OCI-M1 (cell line): ENCODE measurements at places on chromosomes 2 and 18.

- no peak for DNase-seq
Measured at GRCh38 chr18:51943281-51943680, 396.7 kb upstream of the DCC start.

DNA sequence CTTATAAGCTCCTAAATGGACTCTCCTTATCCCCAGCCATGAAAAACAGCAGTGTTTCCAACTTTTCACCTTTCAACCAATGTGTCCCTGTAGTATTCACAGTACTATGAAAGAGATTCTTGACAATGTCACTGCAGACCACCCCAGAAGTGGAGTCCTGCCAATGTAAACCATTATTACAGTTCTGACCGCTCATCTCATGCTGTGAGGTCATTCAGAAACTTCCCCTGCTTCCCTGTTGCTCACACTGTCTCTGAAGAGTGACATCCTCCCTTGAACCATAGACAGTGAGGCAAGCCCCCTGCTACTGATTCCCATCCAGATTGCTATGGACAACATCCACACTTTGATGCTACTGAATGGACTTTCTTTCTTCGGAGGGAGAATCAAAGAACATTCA is 1523.7 kb upstream of the ACVR2A start:
- peak; percentile 43 for DNase-seq

DNA sequence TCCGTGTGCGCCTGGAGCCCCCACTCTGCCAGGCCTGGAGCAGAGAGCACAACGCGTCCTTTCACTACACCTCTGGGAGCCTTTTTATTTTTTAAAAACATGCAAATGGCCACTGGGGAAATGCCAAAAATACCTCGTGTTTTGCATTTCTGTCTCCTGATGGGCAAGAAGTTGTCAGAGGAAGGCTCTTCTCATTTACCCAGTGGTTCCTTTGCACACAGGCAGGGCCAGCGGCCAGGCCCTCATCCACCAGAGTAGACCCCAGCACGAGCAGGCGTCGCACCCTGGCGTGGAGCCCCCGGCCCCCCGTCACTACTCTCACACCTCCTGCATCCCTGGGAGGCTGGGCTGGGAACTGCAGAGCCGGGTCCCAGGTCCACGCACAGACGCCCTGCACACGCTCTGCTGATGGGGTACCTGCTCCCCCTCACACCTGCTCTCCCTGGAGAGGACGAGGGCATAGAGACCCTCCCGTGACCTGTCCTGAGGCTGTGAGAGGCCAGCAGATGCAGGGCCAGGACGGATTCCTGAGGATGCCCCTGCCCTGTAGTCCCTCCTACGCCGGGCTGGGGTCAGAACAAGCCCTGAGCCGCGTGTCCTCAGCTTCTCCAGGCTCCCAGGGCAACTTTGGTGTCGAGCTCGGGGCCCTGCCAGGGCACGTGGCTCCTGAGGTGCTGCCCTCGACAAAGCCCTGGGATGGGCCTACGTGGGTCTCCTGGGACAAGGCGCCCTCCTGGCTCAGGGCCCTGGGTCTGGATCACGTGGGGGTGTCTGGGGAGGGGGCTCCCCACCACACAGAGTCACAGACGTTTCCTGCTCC is 65.0 kb downstream of the NFATC1 start:
- DNase-seq, result no peak

DNA sequence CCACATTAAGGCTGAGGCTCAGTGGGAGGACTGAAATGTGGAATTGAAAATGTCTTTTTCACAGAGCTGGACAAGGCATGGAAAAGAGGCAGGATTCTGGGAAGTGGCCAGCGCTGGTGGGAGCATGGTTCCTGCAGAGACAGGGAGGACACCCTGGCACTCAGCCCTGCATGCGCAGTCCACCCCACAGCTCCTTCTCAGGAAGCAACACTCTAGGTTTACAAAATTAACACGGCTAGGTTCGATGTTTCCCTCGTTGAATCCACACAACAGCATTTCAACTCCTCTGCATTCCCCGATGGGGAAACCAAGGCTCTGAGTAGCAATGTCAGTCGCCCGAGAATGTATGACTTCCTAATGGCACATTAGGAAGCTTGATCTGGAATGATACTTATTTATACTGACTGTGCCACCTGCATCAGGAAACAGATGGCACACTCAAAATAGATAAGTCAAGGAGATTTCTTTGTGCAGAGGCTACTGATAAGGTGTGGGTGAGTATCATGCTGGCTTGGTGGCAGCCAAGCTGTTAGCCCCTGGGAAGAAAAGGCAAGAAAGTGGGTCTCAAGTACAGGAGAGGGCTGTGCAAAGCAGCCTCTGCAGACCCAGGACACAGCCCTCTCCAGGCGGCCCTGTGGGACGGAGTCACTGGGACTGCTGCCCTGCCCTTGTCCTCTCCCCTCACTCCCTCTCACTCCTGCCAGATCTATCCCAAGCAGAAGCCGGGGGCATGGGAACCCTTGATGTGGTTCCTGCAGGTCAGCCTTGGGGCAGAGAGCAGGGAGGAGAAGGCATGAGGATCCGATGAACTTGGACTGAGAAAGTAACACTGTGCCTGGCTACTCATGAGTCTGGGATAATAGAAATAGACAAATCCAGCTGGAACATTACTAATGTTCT is 158.4 kb upstream of the FHL2 start:
- no peak for DNase-seq

- no peak for DNase-seq
Measured at GRCh38 chr18:4357579-4357978, 97.5 kb downstream of the DLGAP1 start.

DNA sequence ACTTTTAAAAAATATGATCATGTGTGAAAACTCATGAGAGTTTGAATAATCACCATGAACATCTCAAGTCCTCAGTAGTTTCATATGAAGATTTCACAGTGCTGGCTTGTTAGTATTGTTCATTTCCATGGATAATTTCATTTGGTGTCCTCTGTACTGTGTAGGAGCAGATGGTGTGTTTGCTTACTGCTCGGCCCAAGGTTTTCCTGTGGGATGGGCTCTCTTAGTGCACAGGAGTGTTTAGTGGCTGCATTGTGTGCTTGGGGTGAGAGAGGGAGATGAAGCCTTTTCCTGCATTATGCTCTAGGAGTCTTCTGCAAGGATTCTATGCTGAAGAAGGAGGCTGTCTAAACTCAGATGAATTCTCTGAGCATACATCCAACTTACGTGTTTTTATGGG is 270.6 kb downstream of the SOCS6 start:
- DNase-seq, result no peak

DNA sequence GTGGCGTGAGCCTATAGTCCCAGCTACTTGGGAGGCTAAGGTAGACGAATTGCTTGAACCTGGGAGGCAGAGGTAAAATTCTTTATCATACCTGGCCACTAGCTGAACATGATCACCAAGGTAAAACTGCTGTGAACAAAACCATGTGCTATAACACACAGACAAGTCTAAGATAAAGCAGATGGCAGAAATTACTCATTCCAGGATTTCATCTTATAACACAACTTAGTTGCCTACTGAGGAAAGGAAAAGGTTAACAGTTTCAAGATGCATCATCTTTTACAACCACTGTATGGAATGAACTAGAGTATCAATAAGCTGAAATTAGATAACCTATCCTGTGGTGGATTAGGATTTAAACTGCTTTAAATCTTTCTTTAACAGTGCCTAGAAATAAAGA is 8.3 kb downstream of the ARL5A start:
- no peak for DNase-seq

DNA sequence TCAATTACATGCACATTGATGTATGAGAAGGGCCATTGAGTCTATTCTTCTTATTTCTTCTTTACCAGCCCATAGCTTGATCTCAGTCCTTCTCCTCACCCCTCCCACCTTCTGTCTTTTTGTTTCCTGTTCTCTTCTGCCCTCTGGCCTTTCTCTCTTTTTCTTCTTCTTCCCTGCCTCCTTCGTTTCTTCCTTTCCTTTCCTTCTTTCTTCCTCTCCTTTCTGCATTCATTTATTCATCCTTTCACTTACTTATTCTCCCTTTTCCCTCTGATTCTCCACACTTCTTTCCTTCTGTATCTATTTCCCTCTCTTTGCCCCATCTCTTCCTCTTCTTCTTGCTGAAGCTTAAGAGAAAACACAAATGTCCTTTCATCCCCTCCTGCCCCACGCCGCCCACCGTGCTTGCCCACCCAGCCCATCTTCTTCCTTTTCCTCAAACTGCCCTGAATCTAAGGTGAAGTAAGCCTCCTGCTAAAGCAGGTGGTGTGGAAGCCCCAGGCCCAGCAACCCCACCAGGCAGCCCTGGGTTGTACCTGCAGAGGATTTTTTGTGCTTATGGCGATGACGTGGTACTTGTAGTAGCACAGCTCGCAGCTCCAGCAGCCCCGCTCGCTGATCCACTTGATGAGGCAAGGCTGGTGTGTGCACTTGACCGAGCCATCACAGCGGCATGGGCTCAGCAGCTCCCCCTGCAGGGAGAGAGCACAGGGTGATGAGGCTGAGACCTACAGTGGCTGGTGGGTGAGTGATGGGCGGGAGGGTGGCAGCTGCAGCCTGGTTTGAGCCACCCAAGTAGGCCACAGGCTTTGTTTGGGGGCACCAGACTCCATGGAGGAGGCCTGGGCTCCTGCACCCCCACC is 89.0 kb downstream of the MARCHF4 start:
- DNase-seq, result peak; percentile 64

DNA sequence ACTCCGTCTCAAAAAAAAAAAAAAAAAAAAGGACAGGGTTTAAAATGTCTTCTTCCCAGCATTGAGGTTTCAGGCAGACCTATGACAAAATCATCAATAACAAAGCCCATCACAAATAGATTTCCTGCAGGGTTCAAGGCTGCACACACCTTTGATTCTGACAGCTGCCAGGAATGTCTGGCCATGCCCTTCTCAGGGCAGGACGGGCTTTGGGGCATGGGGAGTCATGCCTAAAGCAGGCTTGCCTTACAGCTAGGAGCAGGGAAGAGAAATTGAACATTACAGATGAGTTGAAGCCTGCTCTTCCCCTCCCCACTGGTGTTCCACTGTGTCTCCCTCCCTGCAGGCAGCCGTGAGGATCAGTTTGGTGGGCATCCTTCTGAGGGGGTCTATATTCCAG is 3.7 kb downstream of the PRELID3A start:
- DNase-seq, result no peak

GRCh38 chr2:149666809-149667320 is 79.3 kb upstream of the MMADHC start:
- no peak for DNase-seq

DNA sequence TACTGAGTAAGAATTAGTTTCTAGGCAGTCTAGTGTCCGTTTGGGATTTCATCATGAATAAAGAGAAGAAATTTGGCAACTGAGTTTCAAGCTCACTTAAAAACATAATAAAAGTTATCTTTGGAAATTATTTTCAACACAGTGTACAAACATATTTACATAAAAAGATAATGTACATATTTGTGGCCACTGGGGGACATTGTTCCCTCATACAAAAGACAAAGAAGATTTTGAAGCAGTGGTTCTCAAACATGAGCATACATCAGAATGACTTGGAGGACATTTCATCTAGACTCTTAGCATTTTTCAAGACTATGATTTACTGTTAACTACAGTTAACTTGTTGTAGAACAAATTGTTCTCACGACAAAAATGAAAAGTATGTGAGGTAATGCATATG is 15.7 kb upstream of the TTC21B start:
- DNase-seq, result peak; percentile 19

DNA sequence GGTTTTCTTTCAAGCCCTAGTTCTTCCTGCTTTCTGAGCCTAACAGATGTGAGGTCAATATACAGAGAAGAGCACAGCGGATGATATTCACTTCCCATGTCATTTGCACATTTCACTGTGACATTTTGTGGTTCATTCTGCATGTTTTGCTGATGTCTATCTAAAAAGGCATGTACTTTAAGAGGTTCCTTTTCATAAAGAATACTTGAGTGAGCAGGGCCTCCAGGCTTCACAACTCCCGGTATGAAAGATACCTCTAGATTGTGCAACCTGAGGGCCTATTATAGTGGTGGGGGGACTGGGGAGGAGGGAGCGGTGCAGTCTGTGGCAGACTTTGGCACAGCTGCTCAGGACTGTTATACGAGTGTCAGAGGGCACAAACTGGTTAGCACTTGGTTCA is 54.6 kb downstream of the CPO start:
- peak; percentile 44 for DNase-seq

GRCh38 chr18:23283916-23284430 is 148.7 kb downstream of the CABLES1 start:
- no peak for DNase-seq

- no peak for DNase-seq
Measured at GRCh38 chr2:68251855-68252399, 405 bp downstream of the PPP3R1 start.

GRCh38 chr2:31066551-31066950 is 71.7 kb downstream of the GALNT14 start:
- no peak for DNase-seq

DNA sequence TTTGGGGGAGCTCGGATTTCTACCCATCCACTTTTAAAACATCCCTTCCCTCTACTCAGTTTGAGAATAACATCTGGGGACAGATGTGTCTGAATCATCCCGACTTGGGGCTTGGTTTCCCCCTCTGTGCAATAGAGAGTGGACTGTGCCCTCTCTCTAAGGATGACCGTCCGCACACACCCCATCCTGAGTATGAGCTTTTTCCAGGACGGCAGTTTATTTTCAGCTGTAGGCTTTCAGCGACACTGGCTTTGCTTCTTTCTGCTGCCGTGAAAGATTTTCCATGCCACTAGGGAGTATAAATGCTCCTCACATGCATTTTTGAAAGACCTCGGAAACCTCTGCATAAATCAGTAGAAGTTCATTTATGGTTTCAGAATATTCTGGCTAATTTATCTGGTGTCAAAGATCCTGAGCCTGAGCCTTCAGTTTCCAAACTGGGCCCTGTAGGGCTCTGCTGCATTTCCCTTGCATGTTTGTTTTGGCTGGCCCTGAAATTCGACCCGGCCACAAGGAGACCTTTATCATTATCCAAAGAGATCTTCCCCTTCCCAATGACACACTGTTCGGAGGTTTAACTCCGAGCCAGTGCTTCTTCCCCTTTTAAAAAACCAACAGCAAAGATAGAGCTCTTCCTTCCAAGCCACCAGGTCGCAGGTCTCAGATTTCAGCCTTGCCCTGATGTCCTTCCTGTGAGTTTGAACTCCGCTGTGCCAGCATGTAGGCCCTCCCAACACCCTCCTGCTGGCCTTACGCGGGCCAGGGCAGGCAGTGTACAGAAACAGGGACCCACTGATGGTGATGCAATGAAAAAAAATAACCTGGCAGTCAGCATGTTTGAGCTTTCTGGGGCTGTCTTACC is 53.3 kb downstream of the FECH start:
- DNase-seq, result peak; percentile 82

DNA sequence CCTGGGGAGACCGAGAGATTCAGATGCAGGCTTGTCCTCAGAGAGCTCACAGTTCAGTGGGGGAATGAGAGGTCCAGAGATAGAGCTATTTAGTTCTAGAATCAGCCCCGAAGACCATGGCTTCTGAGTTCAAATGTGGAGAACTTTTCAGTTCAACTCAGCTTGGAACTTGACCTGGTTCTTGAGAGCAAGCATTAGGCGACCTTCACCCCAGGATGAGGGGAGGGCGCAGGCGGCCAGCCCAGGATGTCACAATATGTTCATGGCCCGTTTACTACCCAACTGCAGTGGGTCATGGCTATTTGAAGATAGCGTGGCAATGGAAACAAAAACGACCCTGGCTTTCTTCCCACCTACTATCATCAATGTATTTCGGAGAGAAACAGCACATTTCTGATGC is 33.8 kb downstream of the DCDC2C start:
- no peak for DNase-seq

- no peak for DNase-seq
Measured at GRCh38 chr2:73072416-73072815, 904 bp upstream of the SFXN5 start.

- peak; percentile 5 for DNase-seq
Measured at GRCh38 chr18:35441857-35442595, 55.7 kb downstream of the INO80C start.
